ENCODE measurements at places on chromosomes 7 and 10. TPM values are rescaled to one million over a fixed set of nuclear protein-coding genes. Genes with fewer than 3 reads are reported as not detected.

Gene DCLRE1A
- 6.2 TPM for total RNA-seq

DNA sequence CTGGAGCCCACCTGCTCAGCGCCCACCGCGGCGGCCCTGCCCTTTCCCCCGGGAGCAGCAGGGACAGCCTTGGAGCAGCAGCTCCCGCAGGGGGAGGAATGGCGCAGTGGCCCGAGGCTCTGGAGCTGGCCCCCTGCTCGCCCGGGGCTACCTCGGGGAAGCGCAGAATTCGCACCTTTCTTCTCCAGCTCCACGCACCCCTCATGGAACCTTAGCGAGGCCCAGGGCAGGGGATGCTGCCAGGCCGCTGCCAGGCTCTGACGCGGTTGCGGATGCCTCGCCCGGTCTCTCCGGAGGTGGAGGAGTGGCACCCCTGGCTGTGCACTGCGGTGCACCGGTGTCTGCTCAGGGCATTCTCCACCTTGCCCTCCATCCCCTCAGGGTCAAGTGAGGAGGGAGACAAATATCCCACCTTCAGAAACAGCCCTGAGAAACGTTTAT, 84.9 kb upstream of the MKI67 start:
- peak overlapping the region; percentile 78 for H3K27ac ChIP-seq
- H3K4me3 ChIP-seq, result peak overlapping the region; percentile 58
- H3K4me1 ChIP-seq, result no peaks in the 10 kb centered on the region
- H3K27me3 ChIP-seq, result no peaks in the 10 kb centered on the region
- no peak for DNase-seq

Gene NPY4R2
- 5.6 TPM for total RNA-seq

DNA sequence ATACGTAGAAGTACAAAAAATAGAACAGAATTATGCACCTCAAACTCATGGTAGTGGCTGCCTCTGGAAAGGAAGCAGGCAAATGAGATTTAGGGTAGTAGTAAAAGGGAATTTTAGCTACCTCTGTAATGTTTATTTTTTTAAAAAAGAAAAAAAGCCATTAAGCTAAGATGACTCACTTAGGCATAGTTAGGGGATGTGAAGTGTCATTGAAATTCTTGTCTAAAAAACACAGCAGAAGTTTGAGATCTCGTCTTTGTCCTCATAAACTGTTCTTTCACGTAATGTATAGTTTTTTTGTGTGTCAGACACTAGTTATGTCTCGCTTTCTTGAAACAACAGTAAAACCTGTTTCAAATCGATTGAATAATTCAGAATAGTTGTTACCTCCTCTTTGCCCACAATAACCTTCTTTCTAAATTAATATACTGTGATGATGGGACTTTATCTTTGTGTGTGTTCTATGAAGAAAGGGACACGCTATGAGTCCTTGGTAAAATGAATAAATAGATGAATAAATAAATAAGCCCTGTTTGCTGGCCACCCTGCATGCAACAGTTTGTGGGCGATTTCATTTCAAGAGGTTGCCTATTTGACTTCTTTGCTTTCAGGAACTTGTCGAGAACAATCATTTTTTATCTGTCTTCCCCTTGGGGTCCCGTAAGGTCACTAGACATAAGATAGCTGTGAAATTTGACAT, 14.5 kb upstream of the FBXW4 start:
- no peak overlapping the region for H3K4me3 ChIP-seq
- DNase-seq, result no peak
- H3K4me1 ChIP-seq, result no peaks in the 10 kb centered on the region
- no peak overlapping the region for H3K27ac ChIP-seq
- H3K36me3 ChIP-seq, result no peaks in the 10 kb centered on the region
- H3K27me3 ChIP-seq, result no peaks in the 10 kb centered on the region

GRCh38 chr10:15461353-15462108, 90.4 kb upstream of the FAM171A1 start:
- no peak overlapping the region for H3K4me3 ChIP-seq
- no peaks in the 10 kb centered on the region for H3K27me3 ChIP-seq
- no peak for DNase-seq
- H3K4me1 ChIP-seq, result no peaks in the 10 kb centered on the region
- no peaks in the 10 kb centered on the region for H3K36me3 ChIP-seq

- peaks cover 18% of the 10 kb centered on the region for H3K4me1 ChIP-seq
- no peak for DNase-seq
- H3K4me3 ChIP-seq, result peak overlapping the region; percentile 95
- no peak overlapping the region for H3K27ac ChIP-seq
- no peaks in the 10 kb centered on the region for H3K36me3 ChIP-seq
Measured at GRCh38 chr7:128740996-128741395, 1.8 kb downstream of the CALU start.

Gene LMBR1
- 168 TPM for total RNA-seq

GRCh38 chr10:25177754-25178135, 2.9 kb downstream of the GPR158 start:
- no peaks in the 10 kb centered on the region for H3K4me1 ChIP-seq
- no peak overlapping the region for H3K4me3 ChIP-seq
- no peaks in the 10 kb centered on the region for H3K27me3 ChIP-seq
- no peak overlapping the region for H3K27ac ChIP-seq

- H3K27me3 ChIP-seq, result no peaks in the 10 kb centered on the region
- no peaks in the 10 kb centered on the region for H3K4me1 ChIP-seq
- no peaks in the 10 kb centered on the region for H3K36me3 ChIP-seq
- H3K27ac ChIP-seq, result no peak overlapping the region
Measured at GRCh38 chr10:48213047-48213446, 61.4 kb downstream of the FRMPD2 start.

- no peaks in the 10 kb centered on the region for H3K36me3 ChIP-seq
- no peak overlapping the region for H3K4me3 ChIP-seq
- no peaks in the 10 kb centered on the region for H3K27me3 ChIP-seq
- peaks cover 3% of the 10 kb centered on the region for H3K4me1 ChIP-seq
- DNase-seq, result no peak
Measured at GRCh38 chr10:103181244-103181643, 11.8 kb downstream of the NT5C2 start.

- H3K27me3 ChIP-seq, result no peaks in the 10 kb centered on the region
- H3K4me3 ChIP-seq, result no peak overlapping the region
- H3K36me3 ChIP-seq, result no peaks in the 10 kb centered on the region
- no peak for DNase-seq
Measured at GRCh38 chr10:121069061-121069850, 218.1 kb downstream of the WDR11 start.

Gene TMEM130
- 83.6 TPM for total RNA-seq

GRCh38 chr7:129615018-129615417, 3.5 kb downstream of the NRF1 start:
- H3K27ac ChIP-seq, result no peak overlapping the region
- no peaks in the 10 kb centered on the region for H3K36me3 ChIP-seq
- H3K27me3 ChIP-seq, result no peaks in the 10 kb centered on the region
- H3K4me1 ChIP-seq, result peaks cover 7% of the 10 kb centered on the region
- H3K4me3 ChIP-seq, result no peak overlapping the region
- DNase-seq, result no peak

- peak overlapping the region; percentile 87 for H3K4me3 ChIP-seq
- no peaks in the 10 kb centered on the region for H3K36me3 ChIP-seq
- no peaks in the 10 kb centered on the region for H3K27me3 ChIP-seq
- peaks cover 6% of the 10 kb centered on the region for H3K4me1 ChIP-seq
- peak overlapping the region; percentile 99 for H3K27ac ChIP-seq
- peak; percentile 51 for DNase-seq
Measured at GRCh38 chr10:96585736-96586418, 935 bp downstream of the TM9SF3 start.

- DNase-seq, result no peak
- H3K4me3 ChIP-seq, result no peak overlapping the region
- no peaks in the 10 kb centered on the region for H3K4me1 ChIP-seq
- no peak overlapping the region for H3K27ac ChIP-seq
Measured at GRCh38 chr10:19656420-19657042, 159.7 kb upstream of the PLXDC2 start.

Gene ERVW-1
- 1.8 TPM for total RNA-seq

Gene NCF1
- 1.6 TPM for total RNA-seq

GRCh38 chr7:25386311-25386744, 158.0 kb upstream of the NPVF start:
- H3K27ac ChIP-seq, result no peak overlapping the region
- H3K4me3 ChIP-seq, result no peak overlapping the region
- H3K27me3 ChIP-seq, result no peaks in the 10 kb centered on the region

DNA sequence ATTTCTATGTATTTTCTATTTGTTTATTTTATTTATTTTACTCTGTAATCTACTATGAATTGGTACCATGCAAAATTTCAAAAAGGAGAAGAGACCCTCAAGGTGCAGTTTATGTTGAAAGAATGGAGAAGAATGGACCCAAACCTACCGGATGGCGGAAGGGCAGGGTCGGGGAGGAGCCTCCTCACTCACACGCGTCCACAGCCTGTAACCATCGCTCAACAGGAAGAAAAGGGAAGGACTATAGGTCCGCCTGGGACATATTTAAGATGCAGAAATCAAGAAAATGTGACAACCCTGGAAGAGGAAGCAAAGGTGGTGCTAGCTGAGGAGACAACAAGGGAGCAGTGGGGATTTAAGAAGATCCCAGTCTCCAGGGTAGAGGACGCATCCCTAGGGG, 158.4 kb downstream of the COBL start:
- no peak for DNase-seq
- no peak overlapping the region for H3K27ac ChIP-seq
- no peak overlapping the region for H3K4me3 ChIP-seq
- no peaks in the 10 kb centered on the region for H3K27me3 ChIP-seq

Gene C10orf62
- 14.0 TPM for total RNA-seq

Gene TMEM213
- not detected for total RNA-seq

- H3K4me1 ChIP-seq, result no peaks in the 10 kb centered on the region
- no peak overlapping the region for H3K27ac ChIP-seq
- no peaks in the 10 kb centered on the region for H3K27me3 ChIP-seq
- no peak for DNase-seq
- H3K36me3 ChIP-seq, result no peaks in the 10 kb centered on the region
Measured at GRCh38 chr7:124403587-124403986, 362.0 kb downstream of the GPR37 start.

DNA sequence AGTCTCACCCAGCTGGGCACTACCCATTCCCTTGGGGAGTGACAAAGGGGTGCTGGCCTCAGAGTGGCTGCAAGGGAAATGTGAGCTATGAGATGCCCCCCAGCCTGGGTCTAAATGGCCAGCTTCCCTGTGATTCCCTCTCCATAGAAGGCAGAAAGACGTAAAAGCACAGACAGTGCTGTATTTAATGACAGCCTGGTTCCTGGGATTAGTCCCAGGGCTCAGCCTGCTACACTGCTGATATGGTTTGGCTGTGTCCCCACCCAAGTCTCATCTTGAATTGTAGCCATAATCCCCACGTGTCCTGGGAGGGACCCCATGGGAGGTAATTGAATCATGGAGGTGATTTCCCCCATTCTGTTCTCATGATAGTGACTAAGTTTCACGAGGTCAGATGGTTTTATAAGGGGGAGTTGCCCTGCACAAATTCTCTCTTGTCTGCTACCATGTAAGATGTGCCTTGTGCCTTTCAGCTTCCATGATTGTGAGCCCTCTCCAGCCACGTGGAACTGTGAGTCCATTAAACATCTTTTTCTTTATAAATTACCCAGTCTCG, 23.9 kb upstream of the CALN1 start:
- no peak for DNase-seq
- H3K36me3 ChIP-seq, result no peaks in the 10 kb centered on the region
- no peaks in the 10 kb centered on the region for H3K4me1 ChIP-seq
- no peak overlapping the region for H3K4me3 ChIP-seq
- no peaks in the 10 kb centered on the region for H3K27me3 ChIP-seq

- no peaks in the 10 kb centered on the region for H3K4me1 ChIP-seq
- no peaks in the 10 kb centered on the region for H3K36me3 ChIP-seq
- H3K27ac ChIP-seq, result peak overlapping the region; percentile 99
- H3K4me3 ChIP-seq, result peak overlapping the region; percentile 100
- no peaks in the 10 kb centered on the region for H3K27me3 ChIP-seq
Measured at GRCh38 chr7:131111081-131111576, 216.5 kb upstream of the MKLN1 start.

- H3K4me1 ChIP-seq, result no peaks in the 10 kb centered on the region
- DNase-seq, result no peak
- H3K36me3 ChIP-seq, result no peaks in the 10 kb centered on the region
- no peaks in the 10 kb centered on the region for H3K27me3 ChIP-seq
Measured at GRCh38 chr7:52843436-52843835, 192.0 kb upstream of the POM121L12 start.

Gene MTURN
- 22.6 TPM for total RNA-seq

GRCh38 chr7:124791426-124791825, 25.8 kb upstream of the GPR37 start:
- H3K4me3 ChIP-seq, result no peak overlapping the region
- no peak overlapping the region for H3K27ac ChIP-seq
- no peaks in the 10 kb centered on the region for H3K36me3 ChIP-seq
- H3K4me1 ChIP-seq, result no peaks in the 10 kb centered on the region
- no peaks in the 10 kb centered on the region for H3K27me3 ChIP-seq
- DNase-seq, result no peak

Gene CPA4
- 0.23 TPM for total RNA-seq

Gene TMEM72
- total RNA-seq, result not detected

DNA sequence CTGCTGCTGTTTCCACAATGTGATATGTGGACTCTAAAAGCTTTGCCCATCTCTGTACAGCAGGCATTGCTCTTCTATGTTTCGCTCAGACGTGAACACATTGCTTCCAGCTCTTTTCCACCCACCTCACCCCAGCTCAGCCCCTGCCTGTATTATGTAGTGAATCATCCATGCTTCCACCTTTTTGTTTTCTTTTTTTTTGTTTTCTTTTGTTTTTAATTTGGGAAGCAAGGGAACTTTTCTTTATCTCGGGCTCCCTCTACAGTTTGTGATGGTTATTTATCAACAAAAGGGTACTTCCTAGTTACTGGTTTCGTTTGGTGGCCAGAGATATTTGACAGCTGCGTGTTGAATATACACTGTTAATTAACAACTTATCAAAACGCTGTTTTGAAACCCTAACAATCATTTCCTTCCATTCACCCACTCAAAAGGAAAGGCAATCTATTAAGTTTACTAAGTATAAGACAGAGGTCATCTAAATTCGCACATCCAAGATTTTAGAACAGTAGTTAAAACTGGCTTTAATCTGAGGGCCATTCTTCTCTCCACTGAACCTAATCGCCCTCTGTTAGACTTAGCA, 127.9 kb upstream of the STK17A start:
- H3K36me3 ChIP-seq, result no peaks in the 10 kb centered on the region
- no peaks in the 10 kb centered on the region for H3K27me3 ChIP-seq
- no peaks in the 10 kb centered on the region for H3K4me1 ChIP-seq
- H3K4me3 ChIP-seq, result no peak overlapping the region

DNA sequence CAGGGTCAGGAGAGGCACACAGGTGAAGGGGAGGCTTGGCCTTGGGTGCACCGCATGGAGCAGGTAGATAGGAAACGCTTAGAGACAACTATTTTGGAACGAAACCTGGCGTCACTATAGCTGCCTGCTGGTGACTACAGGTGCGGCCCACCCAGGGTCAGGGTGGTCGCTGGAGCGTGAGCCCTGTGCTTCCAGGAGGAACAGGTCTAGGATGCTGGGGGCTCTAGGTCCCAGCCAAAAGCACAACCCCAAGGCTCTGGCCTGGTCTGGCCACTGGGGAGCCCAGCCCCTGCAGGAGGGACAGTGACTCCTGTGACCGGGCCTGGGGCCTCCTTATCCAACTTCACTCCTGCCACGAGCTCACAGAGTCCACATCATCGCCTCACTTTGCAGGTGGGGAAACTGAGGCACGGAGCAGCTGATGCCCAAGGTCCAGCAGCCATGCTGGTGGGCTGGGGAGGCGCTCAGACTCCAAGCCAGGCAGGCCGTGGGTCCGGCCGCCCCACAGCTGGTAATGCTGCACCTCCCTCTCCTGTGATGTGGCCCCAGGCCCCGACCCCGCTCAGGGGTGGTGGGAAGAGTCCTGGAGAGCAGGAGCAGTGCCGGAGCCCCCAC, 9.0 kb downstream of the LFNG start:
- no peaks in the 10 kb centered on the region for H3K36me3 ChIP-seq
- H3K27me3 ChIP-seq, result no peaks in the 10 kb centered on the region
- H3K27ac ChIP-seq, result peak overlapping the region; percentile 49
- H3K4me1 ChIP-seq, result peaks cover 39% of the 10 kb centered on the region
- no peak overlapping the region for H3K4me3 ChIP-seq
